NCI-H2171 (cell line): ENCODE measurements at places on chromosomes 13 and 19.

DNA sequence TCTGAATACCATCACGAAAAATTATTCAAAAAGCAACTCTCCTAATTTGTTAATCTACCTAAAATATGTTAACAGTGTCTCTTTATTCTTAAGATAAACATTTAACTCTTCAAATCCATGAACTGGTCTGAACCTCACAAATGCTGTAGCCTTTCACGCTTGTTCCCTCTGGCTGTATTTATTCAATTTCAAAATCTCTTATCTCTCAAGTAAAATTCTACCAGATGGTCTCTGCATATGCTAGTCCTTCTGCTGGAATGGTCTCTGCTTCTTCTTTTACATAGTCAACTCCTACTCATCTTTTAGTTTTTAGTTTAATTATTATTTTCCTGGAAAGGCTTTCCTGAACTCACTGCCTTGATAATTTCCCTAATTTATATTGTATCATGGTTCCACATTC is 232.9 kb upstream of the PCDH20 start:
- DNase-seq, result no peak

DNA sequence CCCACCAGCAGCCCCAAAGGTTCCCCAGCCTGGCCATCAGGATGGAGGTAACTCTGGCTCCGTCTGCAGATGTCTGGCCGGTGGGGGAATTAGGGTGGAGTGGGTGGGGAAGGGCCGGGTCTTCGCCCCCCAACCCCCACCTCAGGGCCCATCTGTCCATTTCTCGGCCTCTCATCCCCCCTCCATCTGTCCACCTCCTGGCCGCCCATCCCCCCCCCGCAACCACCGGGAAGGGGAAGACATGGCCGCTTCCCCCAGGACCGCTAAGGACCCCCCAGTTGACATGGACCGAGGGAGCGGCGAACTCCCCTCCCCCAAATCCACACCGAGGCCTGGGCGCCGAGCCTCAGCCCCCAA is 793 bp downstream of the LRFN1 start:
- no peak for DNase-seq

DNA sequence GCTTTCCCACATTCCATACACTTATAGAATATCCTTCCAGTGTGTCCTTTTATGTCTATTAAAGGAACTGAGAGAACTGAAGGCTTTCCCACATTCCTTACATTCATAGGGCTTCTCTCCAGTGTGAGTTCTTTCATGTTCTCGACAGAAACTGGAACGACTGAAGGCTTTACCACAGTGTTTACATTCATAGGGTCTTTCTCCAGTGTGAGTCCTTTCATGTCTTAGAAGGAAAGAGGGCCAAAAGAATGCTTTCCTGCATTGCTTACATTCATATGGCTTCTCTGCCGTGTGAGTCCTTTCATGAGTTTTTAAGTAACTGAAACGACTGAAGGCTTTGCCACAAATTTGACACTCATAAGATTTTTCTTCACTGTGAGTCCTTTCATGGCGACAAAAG is 22.3 kb downstream of the ZNF44 start:
- no peak for DNase-seq

DNA sequence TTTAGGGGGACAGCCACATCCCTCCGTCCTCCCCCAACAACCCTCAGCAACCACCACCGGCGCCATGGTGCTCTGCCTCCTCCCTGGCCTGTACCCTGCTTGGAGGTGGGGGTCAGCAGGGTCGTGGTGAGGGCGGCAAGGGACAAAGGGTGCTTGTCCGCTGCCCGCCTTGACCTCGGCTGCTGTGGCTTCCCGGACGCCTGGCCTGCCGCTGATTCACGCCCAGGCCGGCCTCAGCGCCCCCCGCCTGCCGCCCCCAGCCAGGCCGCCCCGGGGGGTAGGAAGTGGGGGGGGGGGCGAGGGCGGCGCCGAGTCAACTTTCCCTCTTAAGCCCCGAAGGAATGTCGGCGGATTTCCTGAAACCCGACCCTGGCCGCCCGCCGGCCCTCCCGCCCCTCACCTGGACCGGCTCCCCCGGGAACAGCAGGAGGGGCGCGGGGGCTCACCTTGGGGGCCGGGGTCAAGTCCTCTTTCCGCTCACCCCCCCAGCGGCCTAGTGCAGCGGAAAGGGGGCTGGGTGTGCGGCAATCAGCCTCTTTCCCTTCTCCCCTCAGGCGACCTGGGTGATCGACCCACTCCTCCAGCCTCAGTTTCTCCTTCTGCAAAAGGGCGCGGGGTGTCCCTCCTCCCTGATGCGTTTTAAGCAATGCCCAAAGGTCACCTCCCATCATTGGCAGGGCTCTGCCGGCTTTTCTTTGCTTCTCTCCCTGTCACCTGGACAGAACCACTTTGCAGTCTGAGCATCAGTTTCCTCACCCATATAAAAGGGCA is 1.9 kb upstream of the TMEM59L start:
- no peak for DNase-seq

DNA sequence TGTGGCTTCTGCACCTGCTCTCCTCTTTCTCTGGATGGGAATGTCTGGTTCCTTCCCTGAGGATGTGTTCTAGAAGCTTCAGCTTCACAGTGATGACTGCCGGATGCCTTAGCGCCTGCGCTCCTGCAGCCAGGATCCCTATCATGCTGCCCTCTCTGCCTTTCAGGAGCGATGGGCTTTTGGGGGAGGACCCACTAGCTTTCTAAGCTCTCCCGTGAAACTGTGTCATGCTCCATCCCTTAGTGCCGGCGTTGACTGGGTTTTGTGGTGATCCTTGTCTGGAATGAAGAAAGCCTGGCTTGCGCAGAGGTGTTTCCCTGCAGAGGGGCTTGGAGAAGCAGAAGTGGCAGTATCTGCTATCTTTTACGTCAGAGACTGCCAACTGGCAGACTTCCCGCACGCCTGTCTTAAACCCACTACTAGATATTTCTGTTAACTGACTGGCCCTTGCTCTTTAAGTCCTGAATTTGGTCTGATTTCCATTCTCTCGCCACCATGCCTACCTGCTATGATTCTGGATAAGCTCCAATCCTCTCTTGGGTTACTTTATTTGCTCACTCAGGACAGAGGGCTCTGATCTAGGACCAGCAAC is 3.8 kb upstream of the KMT2B start:
- DNase-seq, result no peak

GRCh38 chr19:44990459-44990858 is 10.8 kb upstream of the RELB start:
- no peak for DNase-seq

DNA sequence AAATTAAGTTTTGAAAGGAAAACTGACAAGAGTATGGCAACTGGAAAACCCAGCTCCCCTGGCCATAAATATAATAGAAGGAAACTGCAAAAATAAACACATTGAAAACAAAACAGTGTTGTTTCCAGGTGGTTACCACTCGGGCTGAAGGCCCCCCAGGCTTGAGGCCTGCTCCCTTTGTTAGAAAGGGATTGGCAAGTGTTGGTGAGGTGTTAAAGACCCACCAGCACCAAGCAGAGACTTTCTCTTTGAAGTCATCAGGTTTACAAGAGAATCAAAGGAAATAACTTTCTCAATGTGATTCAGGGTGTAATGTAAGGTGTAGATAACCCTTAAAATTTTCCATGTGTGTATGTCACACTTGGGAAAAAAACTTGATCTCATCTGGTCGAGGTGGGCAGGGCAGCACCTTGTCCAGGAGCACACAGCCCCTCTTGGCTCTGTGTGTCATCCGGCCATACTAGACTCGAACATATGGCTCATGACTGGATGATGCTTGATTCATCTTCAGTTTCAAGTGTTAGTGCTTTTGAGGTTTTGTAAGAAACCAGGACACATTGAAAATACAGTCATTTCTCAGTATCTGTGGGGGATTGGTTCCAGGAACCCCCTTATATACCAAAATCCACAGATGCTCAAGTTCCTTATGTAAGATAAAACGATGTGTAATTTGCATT is 7.8 kb downstream of the ACTN4 start:
- DNase-seq, result no peak

GRCh38 chr13:95698047-95698749 is 21.3 kb downstream of the DNAJC3 start:
- DNase-seq, result no peak

DNA sequence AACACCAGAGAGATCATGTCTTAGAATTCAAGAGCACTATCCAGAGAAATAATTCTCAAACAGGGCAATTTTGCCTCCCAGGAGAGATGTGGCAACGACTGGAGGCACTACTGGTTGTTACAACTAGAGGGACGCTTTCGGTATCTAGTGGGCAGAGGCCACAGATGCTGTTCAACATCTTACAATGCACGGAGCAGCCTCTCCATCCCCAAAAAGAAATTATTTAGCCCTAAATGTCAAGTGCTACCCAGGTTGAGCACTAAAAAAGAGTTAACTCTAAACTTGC is 78.6 kb downstream of the ABCC4 start:
- DNase-seq, result no peak

DNA sequence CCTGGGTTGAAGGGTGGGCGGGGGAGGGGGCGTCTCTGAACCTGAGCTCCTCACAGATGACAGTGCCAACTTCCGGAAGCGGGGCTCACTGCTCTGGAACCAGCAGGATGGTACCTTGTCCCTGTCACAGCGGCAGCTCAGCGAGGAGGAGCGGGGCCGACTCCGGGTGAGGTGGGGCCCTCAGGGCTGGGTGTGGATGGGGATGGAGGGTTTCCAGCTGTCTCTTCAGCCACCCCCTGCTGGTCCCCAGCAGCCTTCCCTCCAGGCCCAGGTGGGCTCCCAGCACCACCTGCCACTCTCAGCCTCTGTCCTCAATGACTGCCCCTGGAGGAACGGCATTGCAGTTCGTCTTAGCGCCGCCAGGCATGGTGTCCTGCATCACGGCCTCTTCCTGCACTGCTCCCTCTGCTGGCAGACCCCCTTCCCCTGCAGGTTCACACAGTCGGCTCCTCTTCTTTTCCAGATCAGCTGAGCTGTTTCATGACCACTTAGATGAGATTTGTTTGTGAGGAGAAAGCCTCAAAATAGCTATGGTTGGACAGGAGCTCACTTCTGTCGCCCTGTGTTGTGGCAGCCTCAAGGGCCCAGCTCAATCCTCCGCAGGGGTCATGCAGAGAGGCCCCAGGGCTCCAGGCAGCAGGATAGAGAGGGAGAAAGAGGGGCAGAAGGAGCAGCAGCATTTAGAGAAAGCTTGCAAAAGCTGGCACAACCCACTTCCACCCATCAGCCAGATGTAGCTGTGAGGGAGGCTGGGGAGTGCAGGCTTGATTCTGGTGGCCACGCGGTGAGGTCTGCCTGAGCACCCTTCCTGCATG is 2.5 kb upstream of the GARIN5A start:
- no peak for DNase-seq

DNA sequence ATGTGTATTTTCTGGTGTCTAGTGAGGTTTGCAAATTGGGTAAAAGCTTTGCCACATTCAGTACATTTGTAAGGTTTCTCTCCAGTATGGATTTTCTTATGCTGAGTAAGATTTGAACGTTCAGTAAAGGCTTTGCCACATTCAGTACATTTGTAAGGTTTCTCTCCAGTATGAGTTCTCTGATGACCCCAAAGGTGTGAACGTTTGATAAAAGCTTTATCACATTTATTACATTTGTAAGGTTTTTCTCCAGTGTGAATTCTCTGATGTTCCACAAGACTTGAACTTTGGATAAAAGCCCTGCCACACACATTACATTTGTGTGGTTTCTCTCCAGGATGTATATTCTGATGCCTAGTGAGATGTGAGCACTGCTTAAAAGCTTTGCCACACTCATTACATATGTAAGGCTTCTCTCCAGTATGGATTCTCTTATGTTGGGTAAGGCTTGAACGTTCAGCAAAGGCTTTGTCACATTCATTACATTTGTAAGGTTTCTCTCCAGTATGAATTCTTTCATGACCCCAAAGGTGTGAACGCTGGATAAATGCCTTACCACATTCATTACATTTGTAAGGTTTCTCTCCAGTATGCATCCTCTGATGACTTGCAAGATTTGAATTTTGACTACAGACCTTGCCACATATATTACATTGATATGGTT is 17.4 kb downstream of the ZNF677 start:
- DNase-seq, result no peak

DNA sequence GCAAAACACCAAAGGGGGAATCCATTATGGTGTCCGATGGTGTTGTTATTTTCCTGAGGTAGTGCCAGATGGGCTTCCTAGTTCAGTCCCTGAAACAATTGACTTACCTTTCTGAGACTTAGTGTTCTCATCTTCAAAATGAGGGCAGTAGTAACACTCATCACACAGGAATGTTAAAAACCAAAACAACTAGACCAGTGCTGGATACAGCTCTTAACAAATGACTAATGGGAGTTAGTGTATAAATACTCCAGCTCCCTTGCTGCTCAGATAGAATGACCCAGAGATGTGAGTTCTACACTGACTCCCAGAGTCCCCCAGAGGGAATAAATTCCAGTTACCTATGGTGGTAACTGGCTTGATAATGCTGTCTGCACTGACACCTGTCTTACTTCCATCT is 49.9 kb downstream of the MBD3L2B start:
- DNase-seq, result no peak

GRCh38 chr13:39618561-39618960 is 15.6 kb upstream of the LHFPL6 start:
- no peak for DNase-seq

GRCh38 chr19:46369817-46370216 is 22.9 kb downstream of the PPP5C start:
- DNase-seq, result no peak

DNA sequence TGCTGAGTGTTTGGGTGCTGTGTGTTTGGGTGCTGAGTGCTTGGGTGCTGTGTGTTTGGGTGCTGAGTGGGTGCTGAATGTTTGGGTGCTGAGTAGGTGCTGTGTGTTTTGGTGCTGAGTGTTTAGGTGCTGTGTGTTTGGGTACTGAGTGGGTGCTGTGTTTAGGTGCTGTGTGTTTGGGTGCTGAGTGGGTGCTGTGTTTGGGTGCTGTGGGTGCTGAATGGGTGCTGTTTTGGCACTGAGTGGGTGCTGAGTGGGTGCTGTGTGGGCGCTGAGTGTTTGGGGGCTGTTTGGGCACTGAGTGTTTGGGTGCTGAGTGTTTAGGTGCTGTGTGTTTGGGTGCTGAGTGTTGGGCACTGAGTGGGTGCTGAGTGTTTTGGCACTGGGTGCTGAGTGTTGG is 48.5 kb upstream of the F7 start:
- DNase-seq, result no peak

GRCh38 chr13:104389691-104390090 is 1323.5 kb upstream of the SLC10A2 start:
- DNase-seq, result no peak

GRCh38 chr19:51138549-51138979 is 3.5 kb upstream of the SIGLEC7 start:
- DNase-seq, result no peak

DNA sequence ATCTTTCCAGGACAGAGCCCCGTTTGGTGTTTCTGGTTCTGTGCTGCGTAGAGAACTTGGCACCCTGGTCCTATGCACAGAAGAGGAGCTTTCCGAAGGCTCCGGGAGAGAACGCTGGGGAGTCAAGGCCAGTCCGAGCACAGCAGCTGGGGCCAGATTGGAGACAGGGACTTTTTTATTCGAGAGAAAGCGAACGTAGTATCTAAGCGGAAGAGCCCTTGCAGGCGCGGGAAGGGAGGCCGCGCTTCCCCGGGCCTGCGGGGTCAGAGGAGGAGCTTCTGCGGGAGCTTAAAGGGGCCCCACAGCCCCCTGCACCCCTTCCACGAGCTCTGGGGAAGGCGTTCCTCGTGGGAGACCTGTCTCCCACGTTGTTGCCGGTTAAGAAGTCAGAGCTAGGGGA is 48.6 kb upstream of the ARHGEF7 start:
- DNase-seq, result no peak
